ENCODE measurements at places on chromosomes 13 and 19.

DNA sequence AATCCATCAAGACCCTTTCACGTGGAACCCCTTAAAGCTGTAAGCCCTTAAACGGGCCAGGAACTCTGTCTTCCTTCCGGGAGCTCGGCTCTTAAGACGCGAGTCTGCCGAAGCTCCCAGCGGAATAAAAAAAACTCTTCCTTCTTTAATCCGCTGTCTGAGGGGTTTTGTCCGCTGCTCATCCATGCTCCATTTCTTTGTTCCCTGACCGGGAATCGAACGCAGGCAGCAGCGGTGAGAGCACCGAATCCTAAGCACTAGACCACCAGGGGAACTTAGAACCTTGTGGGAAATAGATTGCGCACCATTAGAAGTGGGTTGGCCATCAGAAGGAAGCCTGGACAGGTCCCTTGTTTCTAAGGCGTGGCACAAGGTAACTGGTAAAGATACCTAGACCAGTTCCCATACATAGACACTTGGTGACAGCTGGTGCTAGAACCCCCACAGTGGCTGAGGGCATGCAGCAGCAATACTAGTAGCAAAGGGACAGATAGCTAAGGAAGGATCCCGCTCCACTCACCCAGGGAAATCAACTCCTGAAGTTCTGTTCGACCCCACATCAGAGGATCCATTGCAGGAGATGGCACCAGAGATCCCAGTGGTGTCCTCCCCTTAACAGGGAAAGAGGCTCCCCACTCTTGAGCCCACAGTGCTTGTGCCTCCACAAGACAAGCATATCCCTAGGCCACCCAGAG lies 1.5 kb upstream of the RGCC start:
- DNase-seq = no peak

- DNase-seq = no peak
Observed at GRCh38 chr13:83121896-83122295, 760.4 kb downstream of the SLITRK1 start.

DNA sequence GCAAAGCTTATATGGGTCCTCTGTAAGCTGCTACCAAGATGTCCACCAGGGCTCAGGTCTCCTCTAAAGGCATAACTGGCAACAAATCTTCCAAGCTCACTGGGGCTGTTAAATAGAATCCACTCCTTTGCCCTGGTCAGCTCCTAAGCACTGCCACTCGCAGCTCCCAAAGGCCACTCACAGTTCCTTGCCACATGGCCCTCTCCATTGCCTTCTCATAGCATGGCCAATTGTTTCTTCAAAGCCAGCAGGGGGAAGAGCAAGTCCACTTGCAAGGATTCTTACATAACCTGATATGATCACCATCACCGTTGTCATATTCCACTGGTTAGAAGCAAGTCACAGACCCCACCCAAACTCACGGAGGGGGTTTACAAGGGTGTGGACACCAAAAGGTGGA lies 199.5 kb downstream of the SUCLA2 start:
- no peak for DNase-seq

DNA sequence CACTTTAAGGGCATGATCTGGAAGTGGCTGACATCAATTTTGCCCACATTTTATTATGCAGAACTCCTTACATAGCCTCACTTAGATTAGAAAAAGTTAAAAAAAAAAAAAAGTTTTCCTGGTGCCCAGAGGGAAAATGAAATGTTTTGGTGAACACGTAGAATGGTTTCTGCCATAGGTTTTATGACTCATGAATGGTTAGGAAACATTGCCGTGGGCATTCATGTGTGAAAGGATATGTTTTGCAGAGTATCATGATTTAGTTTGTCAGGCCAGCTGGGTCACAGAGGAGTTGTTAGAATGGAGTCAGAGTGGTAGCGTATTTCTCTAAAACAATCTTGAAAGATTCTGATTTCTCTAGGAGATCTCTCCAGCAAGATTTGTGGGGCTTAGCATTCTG lies 133.8 kb downstream of the MRPL57 start:
- no peak for DNase-seq

DNA sequence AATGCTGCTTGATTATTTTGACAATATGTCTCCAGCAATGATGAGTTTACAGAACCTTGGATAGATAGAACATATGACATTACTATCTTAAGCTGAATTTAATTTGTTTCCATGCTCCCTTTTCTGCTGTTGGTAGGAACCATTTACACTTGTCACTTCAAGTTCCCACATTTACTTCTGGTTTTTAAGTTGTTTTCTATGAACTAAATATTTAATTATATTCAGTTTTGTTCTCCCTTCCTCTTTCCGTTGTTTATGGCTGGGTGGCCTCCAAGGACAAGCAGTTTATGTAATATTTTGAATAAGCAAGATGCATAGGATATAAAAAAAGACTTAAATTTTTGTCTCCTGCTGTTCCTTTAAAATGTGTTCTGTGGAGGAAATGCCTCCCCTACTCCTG lies 860.6 kb downstream of the GPC5 start:
- DNase-seq = no peak

DNA sequence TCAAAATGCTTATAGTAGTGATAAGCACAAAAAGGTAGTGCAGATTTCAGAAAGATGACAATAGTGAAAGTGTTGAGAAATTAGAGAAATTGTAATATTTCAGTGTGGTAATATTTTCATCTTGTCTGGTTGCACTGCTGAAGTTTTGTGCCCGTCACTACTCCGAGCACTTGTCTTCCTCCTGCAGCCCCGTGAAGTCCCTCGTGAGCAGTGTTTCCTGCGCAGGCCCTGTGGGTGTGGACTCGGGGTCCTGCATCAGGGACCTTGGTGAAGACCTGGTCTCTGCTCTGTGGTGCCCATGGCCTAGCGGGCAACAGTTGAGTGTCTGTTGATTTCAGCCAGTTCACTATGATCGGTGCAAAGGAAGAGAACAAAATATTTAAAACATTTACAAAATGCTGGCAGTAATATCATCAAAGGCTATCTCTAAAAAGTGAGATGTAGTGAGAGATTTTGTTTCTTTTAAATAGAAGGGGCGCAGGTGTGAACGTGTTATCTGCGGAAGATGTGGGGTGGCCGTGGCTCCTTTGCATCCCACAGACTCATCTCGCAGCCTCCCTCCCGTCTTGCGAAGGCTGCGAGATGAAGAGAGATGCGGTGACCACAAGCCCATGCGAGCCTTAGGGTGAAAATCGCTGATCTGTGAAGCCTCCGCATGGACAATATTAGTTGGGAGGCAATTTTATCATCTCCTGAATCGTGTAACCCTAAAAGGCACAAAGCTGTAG lies 27.7 kb upstream of the DCUN1D2 start:
- no peak for DNase-seq

DNA sequence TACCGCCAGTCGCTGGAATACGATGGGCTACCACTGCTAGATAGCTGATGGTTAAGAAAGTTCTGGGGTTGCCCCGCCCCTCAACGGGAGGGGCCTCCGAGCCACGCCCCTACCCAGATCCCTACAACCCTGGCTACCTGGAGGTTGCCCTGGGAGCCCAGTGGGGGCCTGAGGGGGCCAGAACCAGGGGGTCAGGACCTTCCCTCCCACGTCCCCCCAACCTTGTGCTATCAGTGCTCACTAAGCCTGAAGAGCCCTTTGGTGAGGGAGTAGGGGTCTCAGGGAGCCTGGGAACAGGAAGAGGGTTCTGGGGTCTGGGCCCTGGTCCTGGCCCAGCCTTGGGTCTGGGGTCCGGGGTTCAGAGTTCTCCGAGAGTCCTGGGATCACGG lies 8.9 kb downstream of the OCEL1 start:
- DNase-seq = no peak

GRCh38 chr19:54021363-54021762 lies 29.9 kb downstream of the CACNG6 start:
- no peak for DNase-seq

DNA sequence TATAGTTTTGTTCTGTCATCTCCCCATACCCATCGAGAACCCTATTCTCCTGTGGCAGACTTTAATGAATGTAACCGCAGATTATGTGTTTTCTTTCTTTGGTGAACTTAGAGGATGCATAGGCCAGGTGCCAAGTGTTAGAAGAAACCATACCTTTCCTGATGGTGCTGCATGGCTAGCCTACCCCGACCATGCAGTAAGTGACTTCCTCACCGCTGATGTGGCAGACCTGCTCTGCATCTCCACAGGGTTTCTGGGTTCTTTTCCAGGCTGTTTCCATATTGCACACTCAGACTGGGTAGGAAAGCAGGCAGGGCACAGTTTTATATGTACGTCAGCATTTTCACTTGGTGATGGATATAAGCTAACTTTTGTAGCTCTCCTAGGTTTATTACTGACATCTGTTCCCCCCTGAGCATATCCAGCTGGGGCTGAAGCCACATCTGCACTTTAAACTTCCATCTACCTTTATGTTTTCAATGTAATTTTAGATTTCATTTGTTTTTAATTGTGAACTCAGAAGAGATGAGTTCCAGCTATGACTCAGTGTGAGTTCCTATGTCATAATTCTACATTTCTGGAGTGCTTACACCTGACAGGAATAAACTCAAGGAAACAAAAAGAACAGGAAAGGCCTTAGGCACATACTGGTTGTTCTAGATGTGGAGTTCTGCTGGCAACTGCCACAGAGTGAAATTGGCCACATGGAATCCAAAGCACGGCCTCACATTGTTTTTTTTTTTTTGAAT lies 42.3 kb downstream of the LRCH1 start:
- no peak for DNase-seq

- DNase-seq = peak; percentile 8
Observed at GRCh38 chr13:20461481-20461859, 64.2 kb downstream of the CRYL1 start.

DNA sequence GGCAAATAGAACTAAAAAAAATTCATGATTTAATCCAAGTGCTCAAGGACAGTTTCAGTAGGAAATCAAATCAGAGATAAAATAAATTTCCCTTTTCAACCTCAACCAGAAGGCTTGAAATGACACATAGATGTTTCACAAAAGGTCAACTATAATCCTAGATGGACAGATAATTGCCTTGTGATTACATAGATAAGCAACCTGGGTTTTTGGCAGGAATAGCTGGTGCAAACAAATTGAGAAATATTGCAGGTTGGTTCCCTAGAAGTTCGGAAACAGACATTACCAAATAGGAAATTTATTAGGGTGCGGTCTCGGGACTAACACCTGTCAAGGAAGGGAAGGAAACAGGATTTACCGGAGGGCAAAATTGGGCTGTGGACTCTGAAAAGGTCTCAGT lies 497.5 kb downstream of the COG6 start:
- no peak for DNase-seq

DNA sequence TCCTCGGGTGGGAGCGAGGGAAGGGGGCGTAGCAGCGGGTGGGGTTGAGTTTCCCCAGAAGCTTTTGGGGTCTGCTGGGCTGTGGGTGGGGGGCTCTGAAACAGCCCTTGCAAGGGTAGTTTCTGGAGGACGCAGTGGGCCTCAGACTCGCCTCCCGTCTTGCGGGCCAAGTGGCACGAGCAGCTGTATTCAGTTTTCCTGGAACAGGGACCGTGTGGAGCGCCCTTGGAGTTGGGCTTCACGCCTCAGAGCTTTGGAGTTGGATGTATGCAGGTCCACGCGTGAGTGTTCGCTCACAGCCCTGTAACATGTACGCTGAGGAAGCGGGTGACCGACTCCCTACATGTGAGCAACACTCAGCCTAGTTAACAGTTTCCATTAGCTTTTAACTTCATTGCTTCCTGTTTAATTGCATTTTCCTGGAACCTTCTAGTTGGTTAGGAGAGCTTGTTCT lies 603 bp downstream of the TM9SF2 start:
- DNase-seq = peak; percentile 9

- DNase-seq = no peak
Observed at GRCh38 chr19:46862503-46862834, 1.7 kb downstream of the ARHGAP35 start.

- no peak for DNase-seq
Observed at GRCh38 chr19:29947871-29948270, 5.8 kb downstream of the URI1 start.

DNA sequence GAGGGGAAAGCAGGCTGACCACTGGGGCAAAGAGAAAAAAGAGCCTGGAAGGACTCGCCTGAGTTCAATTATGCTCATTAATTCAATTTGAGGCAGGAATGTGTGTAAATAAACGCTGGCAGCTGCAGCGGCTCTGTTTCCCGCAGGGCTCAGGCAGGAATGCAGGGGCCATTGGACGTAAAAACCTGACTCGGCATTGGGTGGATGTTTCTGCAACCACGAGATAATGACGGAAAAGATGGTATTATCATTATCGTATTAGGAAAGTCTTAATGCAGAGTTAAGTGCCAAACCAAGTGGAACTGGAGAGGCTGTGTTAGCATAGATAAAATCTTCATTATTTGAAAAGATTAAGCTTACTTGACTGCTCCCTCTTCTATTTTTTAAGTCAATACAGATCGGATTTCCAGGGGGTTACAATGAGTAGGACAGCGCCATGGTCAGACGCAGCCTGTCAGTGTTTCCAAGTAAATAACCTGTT lies 169.8 kb downstream of the SHISA2 start:
- DNase-seq = no peak

DNA sequence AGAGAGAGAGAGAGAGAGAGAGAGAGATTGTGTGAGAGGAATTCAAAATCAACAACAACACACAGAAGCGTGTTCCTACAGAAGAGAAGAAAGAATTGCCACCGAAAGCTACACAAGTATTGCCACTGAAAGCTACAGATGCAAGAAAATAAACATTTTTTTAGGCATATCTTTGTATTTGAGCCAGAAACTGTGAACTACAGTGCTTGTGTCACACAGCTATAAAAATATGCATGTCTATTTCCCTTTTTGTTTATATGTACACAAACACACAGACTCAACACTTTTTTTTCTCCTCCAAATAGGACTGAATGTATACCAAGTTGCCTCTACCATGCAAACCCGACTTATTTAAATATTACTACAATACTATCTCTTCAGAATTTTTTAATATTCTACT lies 290.4 kb downstream of the SLITRK5 start:
- no peak for DNase-seq

GRCh38 chr19:34364462-34364829 lies 550 bp upstream of the GPI start:
- no peak for DNase-seq

GRCh38 chr13:86870444-86870843 lies 800.7 kb upstream of the SLITRK5 start:
- DNase-seq = no peak

DNA sequence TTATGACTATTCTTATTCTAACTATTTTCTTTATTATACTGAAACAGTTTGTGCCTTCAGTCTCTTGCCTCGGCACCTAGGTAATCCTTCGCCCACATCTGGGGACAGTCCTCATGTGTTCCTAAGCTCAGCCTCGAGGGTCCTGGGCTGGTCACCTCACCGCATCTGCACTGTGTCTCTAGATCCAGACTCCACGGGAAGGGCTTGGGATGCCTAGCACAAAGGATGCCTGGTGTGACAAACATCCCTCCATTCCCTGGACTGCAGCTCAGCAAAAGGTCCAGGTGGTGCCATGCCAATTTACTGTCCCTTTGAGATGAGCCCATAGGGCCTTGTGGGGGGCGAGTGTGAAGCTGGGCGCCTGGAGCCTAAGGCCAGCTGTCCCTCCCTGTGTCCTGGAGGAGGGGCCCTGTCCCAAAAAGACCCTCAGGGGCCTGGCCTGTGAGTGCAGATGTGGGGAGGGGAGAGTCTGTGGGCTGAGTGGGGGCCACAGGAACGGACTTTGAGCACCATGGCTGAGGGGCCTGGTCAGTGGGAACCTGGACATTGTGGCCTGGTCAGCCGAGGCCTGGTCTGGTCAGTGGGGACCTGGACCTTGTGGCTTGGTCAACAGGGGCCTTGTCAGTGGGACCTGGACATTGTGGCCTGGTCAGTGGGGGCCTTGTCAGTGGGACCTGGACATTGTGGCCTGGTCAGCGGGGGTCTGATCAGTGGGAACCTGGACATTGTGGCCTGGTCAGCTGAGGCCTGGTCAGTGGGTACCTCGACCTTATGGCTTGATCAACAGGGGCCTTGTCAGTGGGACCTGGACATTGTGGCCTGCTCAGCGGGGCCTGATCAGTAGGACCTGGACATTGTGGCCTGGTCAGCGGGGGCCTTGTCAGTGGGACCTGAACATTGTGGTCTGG lies 45.1 kb upstream of the TPM4 start:
- no peak for DNase-seq
